ENCODE measurements at places on chromosomes 7 and 10.

- no peak for DNase-seq
Measured at GRCh38 chr10:68566955-68567354, 6.8 kb downstream of the TET1 start.

DNA sequence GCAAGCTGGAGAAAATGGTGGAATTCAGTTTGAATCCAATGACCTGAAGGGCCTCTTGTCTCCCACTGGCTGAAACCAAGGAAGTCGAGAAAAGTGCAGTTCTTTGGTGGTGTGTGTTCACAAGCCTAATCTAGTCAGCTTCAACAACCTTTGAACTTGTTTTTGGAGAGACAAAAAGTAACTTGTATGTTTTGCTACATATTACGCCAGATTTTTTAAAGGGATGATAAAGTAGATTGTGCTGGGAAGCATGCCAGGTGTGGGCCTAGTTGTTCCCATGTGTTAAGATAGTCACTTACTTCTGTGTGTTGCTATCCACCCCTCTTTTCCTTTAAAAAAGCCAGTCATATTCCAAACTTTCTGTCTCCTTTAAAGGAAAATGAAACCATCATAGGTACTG is 79.7 kb upstream of the FAM3C start:
- no peak for DNase-seq

DNA sequence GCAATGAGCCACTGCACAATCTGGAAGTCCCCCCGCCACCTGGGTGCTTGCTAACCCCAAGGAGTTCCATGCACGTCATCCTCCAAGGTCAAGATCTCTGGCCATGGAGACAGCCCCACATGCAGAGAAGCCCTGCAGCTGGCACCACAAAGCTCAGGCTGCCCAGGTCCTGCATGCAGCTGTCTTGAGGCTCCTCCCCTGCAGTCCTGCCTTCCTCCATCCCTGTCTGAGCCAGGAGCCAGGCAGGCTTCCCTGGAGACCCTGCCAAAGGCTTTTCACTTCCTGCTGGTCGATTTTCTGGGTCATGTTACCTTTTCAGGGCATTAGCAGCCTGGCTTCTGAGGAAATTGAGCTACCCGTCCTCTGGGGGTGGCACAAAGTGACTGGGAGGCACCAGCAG is 12.5 kb upstream of the TMEM72 start:
- no peak for DNase-seq

- peak; percentile 81 for DNase-seq
Measured at GRCh38 chr10:132387764-132388210, 9.2 kb upstream of the PWWP2B start.

DNA sequence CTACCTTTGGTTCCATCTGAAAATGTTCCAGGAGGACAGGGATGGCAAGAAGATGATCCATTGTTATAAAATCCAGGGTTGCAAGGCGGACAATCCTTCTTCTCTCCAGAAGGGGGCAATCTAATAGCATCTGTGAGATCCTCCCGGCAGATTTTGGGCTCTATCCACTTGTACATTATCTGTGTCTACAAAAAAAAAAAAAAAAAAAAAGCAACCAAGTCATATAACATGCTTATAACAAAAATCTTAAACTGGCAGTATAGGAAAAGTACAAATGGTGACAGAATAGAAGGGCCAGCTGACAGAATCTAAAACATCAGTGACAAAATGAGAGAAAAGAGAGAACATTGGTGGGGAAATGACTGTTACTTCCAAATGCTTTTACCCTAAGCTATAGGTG is 132.7 kb downstream of the ELAPOR2 start:
- DNase-seq: no peak

DNA sequence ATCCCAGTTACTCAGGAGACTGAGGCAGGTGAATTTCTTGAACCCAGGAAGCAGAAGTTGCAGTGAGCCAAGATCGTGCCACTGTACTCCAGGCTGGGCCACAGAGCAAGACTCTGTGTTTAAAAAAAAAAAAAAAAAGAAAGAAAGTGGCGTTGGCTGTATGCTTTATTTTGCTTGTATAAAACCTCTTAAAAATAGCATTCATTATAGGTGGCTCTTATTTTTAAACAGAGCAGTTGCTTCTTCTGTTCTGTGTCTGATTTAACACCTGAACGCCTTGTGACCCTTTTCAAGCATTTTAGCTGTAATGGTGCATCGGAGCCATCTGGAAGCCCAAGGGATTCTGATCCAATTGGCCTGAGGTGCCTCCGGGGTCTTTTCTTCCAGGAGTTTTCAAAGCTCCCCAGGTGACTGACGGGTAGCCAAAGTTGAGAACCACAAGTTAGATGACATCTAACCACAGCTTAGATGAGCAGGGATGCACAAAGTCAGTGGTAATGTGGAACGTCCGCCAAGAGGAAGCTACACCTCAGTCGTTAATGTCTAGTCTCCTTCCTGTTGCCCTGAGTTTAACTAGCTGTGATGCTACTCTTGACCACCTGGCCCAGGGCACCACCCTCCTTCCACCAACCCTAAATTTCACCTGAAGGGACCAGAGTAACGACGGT is 274.6 kb upstream of the KLF6 start:
- no peak for DNase-seq

DNA sequence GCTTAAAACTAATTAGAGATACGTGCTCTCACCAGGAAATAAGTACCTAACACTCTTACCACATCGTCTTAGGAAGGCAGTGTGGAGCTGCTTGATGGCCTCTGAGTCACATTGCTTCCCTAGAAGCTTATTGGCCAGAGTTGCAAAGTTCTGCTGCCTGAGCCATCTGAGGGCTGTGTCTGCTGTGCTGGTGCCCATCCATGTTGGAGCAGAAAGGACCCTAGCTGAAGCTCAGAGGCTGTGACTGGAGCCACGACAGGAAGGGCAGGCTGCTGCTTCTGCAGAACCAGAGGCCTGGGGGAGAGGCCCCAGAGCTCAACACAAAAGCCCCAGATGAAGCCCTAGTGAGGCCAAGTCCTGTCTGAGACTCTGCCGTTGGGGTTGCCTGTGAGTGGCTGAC is 64.8 kb upstream of the IGFBP3 start:
- no peak for DNase-seq

GRCh38 chr7:128271471-128271941 is 30.4 kb downstream of the LEP start:
- no peak for DNase-seq

GRCh38 chr7:94286111-94286510 is 108.6 kb upstream of the COL1A2 start:
- DNase-seq: no peak
